Activated CD4-positive, alpha-beta T cell treated with anti-CD3 and anti-CD28 coated beads, Interleukin-2, amount 10 ng/mL, durations not matched to agents 7 days and 5 days (primary cell): ENCODE measurements at places on chromosomes 11 and 22. TPM values are rescaled to one million over a fixed set of nuclear protein-coding genes. Genes with fewer than 3 reads are reported as not detected.

The TTC36 gene
- total RNA-seq: 1.8 TPM

The SNX32 gene
- total RNA-seq: 2.1 TPM

GRCh38 chr11:1502954-1503707 lies 16.6 kb upstream of the MOB2 start:
- no peak for DNase-seq

The TRIM51 gene
- not detected for total RNA-seq

The MS4A6E gene
- not detected for total RNA-seq
